GM23338 (cell line): ENCODE measurements at places on chromosomes 1 and 21.

GRCh38 chr1:20198918-20199317 is 12.6 kb upstream of the PLA2G2C start:
- DNase-seq: no peak

GRCh38 chr21:37402251-37402867 is 35.8 kb downstream of the DYRK1A start:
- DNase-seq: no peak

DNA sequence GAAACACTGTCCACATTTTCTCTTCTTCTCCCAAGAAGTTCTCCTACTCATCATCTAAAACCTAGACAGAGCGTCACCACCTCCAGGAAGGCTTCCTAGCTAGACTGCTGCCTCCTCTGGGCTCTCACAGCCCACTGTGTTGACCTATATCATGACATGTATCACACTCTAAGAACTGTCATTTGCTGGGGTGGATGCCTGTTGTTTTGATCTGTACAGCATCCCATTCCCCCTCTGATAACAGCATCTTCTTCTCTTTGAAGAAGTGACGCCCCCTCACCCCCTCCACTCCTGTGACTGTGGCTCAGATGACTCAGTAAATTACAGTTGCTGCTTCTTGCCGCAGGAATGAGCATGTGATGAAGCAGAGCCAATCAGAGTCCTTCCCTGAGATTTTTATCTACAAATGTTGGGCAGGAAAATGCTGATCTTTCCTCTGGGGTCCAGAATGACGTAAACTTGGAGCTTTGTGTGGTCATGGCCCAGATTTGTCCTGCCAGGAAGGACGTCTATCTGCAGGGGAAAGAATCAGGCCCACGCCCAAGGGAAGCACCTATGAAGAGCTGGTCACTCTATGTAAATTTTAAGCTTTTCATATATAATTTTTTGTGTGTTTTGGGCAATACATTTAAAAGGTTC is 28.0 kb upstream of the FOXO6 start:
- DNase-seq: no peak

DNA sequence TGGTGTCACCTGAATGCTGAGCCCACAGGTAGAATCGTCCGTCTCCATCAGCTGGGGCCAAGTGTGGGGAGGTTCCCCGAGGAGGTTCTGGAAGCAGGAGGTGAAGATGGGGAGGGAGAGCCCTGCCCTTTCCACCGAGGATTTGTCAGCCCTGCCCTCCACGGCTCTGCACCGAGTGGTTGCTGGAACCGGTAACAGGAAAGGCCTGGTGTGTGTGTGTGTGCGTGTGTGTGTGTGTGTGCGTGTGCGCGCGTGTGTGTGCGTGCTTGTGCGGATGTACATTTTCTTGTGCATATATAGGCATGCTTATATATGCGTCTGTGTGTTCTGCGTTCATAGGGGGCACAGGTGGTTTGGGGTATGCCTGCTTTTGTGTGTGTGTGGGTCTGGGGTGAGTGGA is 3.5 kb downstream of the NBL1 start:
- DNase-seq: no peak

DNA sequence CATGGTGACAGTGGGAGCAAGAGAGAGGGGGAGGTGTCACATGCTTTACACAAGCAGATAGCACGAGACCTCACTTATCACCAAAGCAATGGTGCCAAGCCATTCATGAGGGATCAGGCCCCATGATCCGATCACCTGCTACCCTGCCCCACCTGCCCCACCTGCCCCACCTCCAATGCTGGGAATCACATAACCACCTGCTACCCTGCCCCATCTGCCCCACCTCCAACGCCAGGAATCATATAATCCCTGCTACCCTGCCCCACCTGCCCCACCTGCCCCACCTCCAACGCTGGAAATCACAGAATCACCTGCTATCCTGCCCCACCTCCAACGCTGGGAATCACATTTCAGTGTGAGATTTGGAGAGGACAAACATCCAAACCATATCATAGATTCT is 10.6 kb upstream of the AIRE start:
- DNase-seq: no peak

GRCh38 chr1:91585982-91586381 is 85.3 kb downstream of the CDC7 start:
- no peak for DNase-seq

DNA sequence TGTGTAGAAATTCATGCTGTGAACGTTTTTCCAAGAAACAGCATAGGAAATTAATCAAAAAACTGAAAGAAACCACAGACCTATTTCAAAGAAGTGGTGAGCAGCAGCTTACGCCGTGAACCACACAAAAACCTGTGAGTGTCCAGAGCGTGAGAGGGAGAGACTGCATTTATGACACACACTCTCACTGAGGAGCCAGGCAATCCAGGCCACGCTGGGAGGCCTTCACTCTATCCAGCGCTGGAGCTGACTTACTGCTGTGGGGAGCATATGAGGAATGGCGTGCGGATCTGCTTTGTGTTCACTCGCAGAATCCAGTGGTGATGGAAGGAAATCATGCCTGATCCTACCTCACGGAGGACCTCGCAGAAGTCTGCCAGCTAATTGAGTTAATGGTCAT is 12.7 kb downstream of the ADAMTS1 start:
- no peak for DNase-seq
